ENCODE measurements at places on chromosomes 7 and 10.

GRCh38 chr7:37732253-37732652 lies 48.7 kb downstream of the GPR141 start:
- DNase-seq: no peak
- no peaks in the 10 kb centered on the region for H3K36me3 ChIP-seq
- no peaks in the 10 kb centered on the region for H3K27me3 ChIP-seq
- H3K4me1 ChIP-seq: no peaks in the 10 kb centered on the region
- no peak overlapping the region for H3K27ac ChIP-seq

- no peak overlapping the region for H3K4me3 ChIP-seq
- peaks cover 6% of the 10 kb centered on the region for H3K4me1 ChIP-seq
- H3K27ac ChIP-seq: no peak overlapping the region
- H3K36me3 ChIP-seq: no peaks in the 10 kb centered on the region
- peak; percentile 27 for DNase-seq
Measured at GRCh38 chr7:1418505-1419309, 40.6 kb downstream of the MICALL2 start.

DNA sequence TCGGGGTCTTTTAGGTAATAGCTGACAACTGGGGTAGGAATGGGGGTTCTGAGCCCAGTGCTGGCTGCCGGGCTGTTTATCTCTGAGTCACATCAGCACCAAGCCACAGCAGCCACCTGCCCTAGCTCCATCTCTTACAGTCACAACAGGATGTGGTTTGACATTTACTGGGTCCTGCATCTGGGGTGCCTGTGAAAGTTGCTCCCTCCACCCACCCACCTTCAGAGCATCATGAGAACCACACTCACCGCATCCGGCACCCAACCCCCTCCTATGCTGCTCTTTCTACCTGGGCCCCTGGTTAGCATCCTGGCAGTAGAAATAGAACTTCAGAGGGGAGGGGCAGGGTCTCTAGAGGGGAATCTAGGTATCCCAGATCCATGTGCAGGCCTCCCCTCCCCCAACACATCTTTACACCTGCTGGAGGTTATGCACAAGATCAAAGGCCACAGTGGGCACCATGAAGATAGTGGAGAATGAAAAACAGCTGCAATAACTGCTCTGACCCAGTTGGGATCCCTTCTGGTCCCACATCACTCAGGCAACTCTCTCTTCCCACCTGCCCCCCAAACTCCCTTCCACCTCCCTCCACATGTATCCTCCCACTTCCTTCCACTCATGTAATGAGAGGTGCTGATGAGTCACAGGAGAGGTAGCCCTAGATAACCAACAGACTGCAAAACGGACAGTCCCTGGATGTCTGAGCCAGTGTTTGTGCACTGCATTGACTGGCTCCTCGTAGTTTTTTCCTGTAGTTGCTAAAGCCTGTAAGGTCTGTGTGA lies 38.2 kb downstream of the PRSS2 start:
- H3K27me3 ChIP-seq: peaks cover 72% of the 10 kb centered on the region
- no peak overlapping the region for H3K4me3 ChIP-seq
- no peaks in the 10 kb centered on the region for H3K4me1 ChIP-seq

DNA sequence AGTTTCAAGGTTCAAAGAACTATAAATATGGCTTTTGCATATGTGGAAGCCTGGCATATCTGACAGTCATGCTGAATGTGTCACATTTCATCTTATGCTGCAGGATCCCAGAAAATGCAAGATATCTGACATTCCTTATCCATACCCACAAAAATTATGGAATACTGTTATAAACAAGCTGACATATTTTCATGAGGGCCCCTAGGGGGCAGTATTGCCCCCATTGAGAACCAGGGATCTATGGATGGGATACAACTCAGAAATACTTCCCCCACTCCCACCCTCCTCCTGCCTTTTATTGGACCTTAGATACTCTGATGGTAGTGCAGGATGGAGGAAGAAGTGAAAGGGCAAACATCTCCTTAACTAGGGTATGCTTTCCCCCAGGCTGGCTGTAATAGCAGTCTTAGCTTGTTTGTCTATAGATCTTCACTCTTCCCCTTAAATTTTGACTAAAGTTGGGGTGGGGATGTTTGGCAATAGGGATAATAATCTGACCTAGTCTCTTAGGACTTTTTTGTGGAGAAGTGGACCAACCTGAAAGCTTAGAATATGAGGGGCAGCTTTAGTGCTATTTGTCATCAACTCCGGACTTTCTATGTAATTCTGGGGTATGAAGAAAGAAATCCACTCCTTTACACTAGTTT lies 3.5 kb upstream of the GNGT1 start:
- no peak overlapping the region for H3K27ac ChIP-seq
- H3K4me3 ChIP-seq: no peak overlapping the region
- H3K27me3 ChIP-seq: no peaks in the 10 kb centered on the region

- H3K4me3 ChIP-seq: no peak overlapping the region
- H3K4me1 ChIP-seq: no peaks in the 10 kb centered on the region
- H3K36me3 ChIP-seq: no peaks in the 10 kb centered on the region
- no peak overlapping the region for H3K27ac ChIP-seq
- peaks cover 28% of the 10 kb centered on the region for H3K27me3 ChIP-seq
Measured at GRCh38 chr10:124329941-124330340, 88.8 kb downstream of the OAT start.

- peaks cover 9% of the 10 kb centered on the region for H3K4me1 ChIP-seq
- no peak for DNase-seq
- H3K4me3 ChIP-seq: no peak overlapping the region
- H3K36me3 ChIP-seq: peaks cover 94% of the 10 kb centered on the region
- no peak overlapping the region for H3K27ac ChIP-seq
- H3K27me3 ChIP-seq: no peaks in the 10 kb centered on the region
Measured at GRCh38 chr10:79310911-79311573, 36.2 kb upstream of the PPIF start.

DNA sequence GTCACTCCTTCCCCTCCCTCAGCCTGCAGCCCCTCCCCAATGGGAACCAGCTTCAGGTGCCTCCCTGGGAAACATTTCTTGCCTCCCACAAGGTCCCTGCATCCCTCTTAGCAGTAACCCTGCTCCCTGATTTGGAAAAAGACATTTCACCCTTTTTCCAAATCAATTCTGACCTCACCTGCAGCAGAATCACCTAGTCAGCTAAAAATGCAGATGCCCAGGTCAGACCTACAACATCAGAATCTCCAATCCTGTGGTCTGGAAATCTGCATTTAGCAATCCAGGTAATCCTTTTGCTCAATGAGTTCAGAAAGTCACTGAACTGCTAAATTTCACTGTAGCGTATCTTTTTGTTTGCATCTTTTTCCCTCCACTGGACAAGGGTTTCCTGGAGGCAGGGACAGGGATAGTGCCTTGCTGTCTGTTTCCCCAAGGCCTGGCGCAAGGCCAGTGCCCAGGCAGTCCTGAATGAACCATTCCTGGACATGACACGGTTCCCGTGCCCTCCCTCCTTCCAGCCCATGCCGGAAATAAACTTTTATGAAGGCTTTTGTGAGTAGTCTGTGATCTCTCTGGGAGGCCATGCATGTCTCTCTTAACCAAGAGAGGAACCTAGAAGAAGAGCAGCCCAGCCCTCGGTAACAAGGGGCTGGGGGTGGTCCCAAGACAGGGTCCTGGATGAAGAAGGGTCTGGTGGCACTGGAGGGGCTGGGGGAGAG lies 44.0 kb downstream of the COL13A1 start:
- no peaks in the 10 kb centered on the region for H3K36me3 ChIP-seq
- H3K27ac ChIP-seq: peak overlapping the region; percentile 48
- H3K4me3 ChIP-seq: no peak overlapping the region
- H3K4me1 ChIP-seq: peaks cover 50% of the 10 kb centered on the region
- H3K27me3 ChIP-seq: no peaks in the 10 kb centered on the region

GRCh38 chr7:115707258-115708012 lies 323.1 kb downstream of the TFEC start:
- H3K36me3 ChIP-seq: no peaks in the 10 kb centered on the region
- H3K27ac ChIP-seq: no peak overlapping the region
- DNase-seq: peak; percentile 3
- no peak overlapping the region for H3K4me3 ChIP-seq
- H3K27me3 ChIP-seq: no peaks in the 10 kb centered on the region

DNA sequence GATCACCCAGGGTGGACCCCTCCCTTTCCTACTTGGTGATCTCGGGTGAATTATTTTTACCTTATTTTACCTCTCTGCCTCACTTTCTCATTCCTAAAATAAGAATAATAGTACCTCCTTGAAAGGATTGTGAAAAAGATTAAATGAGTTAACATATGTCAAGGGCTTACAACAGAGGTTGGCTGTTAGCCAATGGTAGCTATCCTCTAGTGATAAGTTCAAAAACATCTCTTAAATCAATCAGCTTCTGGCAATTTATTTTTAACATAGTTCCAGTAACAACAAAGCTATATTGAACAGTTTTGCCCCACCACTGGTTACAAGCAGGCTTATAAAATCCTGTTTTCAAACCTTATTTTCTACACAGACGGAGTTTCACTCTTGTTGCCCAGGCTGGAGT lies 45.4 kb downstream of the TMEM168 start:
- no peaks in the 10 kb centered on the region for H3K36me3 ChIP-seq
- peaks cover 2% of the 10 kb centered on the region for H3K4me1 ChIP-seq
- H3K27me3 ChIP-seq: no peaks in the 10 kb centered on the region

DNA sequence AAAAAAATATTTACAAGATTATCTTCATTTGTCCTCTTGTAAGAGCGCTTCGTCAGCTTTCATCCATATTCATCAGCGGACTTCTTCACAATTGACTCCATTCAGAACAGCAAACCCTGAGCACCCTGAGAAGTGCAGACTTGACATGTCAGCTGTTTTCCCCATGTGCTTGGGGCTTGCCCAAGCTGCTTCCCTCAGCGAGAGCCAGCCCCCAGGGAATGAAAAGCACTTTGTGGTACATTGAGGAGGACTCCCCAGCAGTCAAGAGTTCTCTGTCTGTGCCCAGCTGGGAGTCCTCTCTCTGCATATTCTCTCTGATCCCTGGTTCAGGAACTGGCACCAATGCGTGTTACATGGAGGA lies 22.7 kb downstream of the HKDC1 start:
- H3K27ac ChIP-seq: no peak overlapping the region
- no peak overlapping the region for H3K4me3 ChIP-seq
- no peaks in the 10 kb centered on the region for H3K36me3 ChIP-seq
- H3K4me1 ChIP-seq: no peaks in the 10 kb centered on the region
- no peaks in the 10 kb centered on the region for H3K27me3 ChIP-seq
- no peak for DNase-seq

DNA sequence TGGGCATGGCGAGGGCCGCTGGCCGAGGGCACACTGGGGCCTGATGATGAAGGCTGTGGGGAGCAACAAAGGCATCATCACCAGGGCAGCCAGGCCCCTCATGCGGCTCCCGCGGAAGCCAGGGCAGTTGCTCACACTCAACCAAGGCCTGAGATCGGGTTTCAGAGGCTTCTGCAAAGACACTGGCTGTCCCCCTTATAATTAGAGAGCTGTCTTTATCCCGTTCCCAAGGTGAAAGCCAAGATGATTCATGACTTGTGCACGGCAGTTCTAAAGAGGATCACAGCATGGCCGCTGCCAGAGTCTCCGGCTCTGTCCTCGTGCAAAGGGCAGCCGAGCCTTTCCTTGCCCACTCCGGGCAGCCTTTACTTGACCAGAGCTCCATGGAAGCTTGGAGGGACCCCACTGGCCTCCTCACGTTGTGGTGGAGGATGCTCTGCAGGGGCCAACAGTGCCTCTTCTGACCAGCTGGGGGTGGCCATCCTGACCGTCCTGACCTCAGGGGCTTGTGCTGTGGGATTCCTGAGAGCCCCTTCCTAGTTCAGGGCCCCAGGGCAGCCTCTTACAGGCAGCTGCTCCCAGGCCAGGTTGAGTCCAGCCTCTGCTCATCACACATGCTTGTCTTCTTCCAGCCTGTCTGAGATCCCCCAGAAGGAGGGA lies 82.3 kb downstream of the PRKAG2 start:
- no peaks in the 10 kb centered on the region for H3K36me3 ChIP-seq
- peaks cover 15% of the 10 kb centered on the region for H3K27me3 ChIP-seq
- no peak overlapping the region for H3K4me3 ChIP-seq

DNA sequence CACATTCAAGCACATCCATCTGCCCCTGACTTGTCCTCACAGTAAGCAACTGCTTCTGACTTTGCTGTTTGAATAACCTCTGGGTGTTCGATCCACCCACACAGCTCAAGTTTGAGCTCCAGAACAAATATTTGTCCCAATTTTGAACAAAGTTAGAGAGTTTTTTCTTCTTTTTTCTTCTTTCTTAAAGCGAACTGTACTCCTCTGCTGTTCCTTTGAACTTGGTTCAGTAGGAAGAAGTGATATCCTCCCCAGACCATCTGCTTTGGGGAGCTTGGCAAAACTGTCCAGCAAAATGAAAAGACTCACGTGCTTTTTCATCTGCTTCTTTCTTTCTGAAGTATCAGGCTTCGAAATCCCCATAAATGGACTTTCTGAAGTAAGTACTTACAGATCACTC lies at the start of gene ITIH2:
Gene ITIH2 (plus strand): TSS at position 177 of the 400 bp plus-strand sequence. CDS start 119 bp downstream, at position 296.
- no peaks in the 10 kb centered on the region for H3K36me3 ChIP-seq
- no peak for DNase-seq
- H3K27ac ChIP-seq: no peak within 1 kb of the TSS
- no peaks in the 10 kb centered on the region for H3K4me1 ChIP-seq
- peaks cover 43% of the 10 kb centered on the region for H3K27me3 ChIP-seq

GRCh38 chr10:124993736-124994451 lies 52.0 kb downstream of the ZRANB1 start:
- no peak for DNase-seq
- no peak overlapping the region for H3K27ac ChIP-seq
- H3K27me3 ChIP-seq: no peaks in the 10 kb centered on the region
- peaks cover 4% of the 10 kb centered on the region for H3K4me1 ChIP-seq

- DNase-seq: no peak
- H3K36me3 ChIP-seq: no peaks in the 10 kb centered on the region
- no peak overlapping the region for H3K4me3 ChIP-seq
- H3K4me1 ChIP-seq: peaks cover 3% of the 10 kb centered on the region
- H3K27ac ChIP-seq: no peak overlapping the region
Measured at GRCh38 chr10:118901380-118901779, 128.1 kb upstream of the NANOS1 start.

- H3K36me3 ChIP-seq: no peaks in the 10 kb centered on the region
- no peaks in the 10 kb centered on the region for H3K27me3 ChIP-seq
- DNase-seq: no peak
- no peak overlapping the region for H3K4me3 ChIP-seq
Measured at GRCh38 chr10:968546-969199, 19.6 kb upstream of the GTPBP4 start.

GRCh38 chr7:103915680-103916357 lies 73.6 kb downstream of the RELN start:
- DNase-seq: no peak
- no peak overlapping the region for H3K27ac ChIP-seq
- H3K4me1 ChIP-seq: no peaks in the 10 kb centered on the region
- H3K27me3 ChIP-seq: no peaks in the 10 kb centered on the region
- no peaks in the 10 kb centered on the region for H3K36me3 ChIP-seq
